ENCODE measurements at places on chromosomes 11 and 22. TPM values are rescaled to one million over a fixed set of nuclear protein-coding genes. Genes with fewer than 3 reads are reported as not detected.

PNPLA3 gene
- 0.66 TPM for total RNA-seq

GRCh38 chr11:24496736-24497725 lies at the start of gene LUZP2:
TSS of gene LUZP2 (plus strand) at chr11:24497053.
- DNase-seq, result peak; percentile 11

- DNase-seq, result no peak
Measured at GRCh38 chr22:22934543-22935055, 47.0 kb downstream of the IGLL5 start.

DEAF1 gene
- 15.8 TPM for total RNA-seq

DNA sequence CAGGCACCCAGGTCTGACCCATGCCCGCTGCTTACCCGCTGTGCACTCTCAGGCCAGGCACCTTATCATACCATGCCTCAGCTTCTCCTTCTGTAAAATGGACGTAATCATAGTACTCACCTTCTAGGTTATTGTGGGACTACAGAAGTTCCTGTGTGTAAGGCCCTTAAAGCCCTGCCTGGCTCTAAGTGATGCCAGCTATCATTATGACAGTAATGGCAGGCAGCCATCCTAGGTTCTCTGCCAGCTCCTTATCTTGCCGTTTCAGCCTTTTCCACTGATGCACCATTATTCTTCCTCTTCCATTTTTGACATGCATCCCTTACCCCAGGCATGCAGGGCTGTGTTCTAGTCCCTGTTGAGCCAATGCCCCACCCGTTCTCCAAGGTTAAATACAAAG lies 57.9 kb downstream of the DBX1 start:
- DNase-seq, result no peak

CRACR2B gene
- total RNA-seq, result 368 TPM

DNA sequence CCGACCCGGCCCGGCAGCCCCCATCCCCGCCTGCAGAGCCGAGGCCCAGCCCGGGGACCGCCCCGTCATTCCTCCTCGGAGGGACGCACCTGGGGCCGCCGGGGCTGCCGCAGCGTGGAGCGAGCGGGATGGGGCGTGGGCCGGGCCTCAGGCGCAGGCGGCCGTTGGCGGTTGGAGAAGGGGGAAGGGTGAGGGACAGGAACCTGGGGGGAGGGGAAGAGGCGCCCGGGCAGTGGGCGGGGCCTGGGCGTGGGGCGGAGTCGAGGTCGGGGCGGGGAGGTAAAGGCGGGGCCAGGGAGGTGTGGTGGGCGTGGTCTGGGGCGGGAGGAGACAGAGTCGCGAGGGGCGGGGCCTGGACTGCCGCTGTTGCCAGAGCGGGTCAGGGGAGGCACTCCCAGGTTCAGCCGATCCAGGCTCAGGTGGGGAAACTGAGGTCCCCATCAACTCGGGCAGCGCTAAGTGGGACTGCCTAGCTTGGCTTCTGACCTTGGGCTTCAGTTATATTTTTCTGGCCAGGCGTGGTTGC lies at the start of gene TESMIN:
Gene TESMIN (minus strand): TSS at position 190 of the 526 bp plus-strand sequence. CDS start 860 bp downstream, outside the sequence.
- DNase-seq, result peak; percentile 93

MS4A7 gene
- 10.9 TPM for total RNA-seq

PIH1D2 gene
- 1.3 TPM for total RNA-seq

- peak; percentile 98 for DNase-seq
Measured at GRCh38 chr11:94493281-94494125, at the start of the genes ANKRD49 and MRE11. TSS of gene ANKRD49 (plus strand) at chr11:94493984. CDS start at chr11:94496694, 2,710 bp downstream. TSS of gene MRE11 (minus strand) at chr11:94493844. CDS start at chr11:94492801, 1,043 bp downstream.

DNA sequence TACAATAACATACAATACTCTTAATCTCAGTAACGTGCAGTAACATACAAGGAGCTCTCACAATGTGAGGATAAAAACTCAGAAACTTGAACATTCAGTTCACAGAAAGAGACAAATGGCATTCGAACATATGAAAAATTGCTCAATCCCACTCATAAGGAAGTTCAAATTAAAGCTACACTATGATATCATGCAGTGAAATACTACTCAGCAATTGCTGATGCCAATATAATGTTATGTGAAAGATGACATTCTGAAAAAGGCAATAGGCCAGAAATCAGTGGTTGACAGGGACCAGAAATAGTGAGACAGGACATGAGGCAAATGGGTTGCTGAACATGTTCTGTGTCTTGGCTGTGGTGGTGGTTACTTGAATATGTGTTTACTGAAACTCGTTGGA lies 33.7 kb upstream of the PITPNB start:
- no peak for DNase-seq

NAALAD2 gene
- total RNA-seq, result 1.6 TPM

- DNase-seq, result no peak
Measured at GRCh38 chr11:44568331-44568657, 2.8 kb downstream of the CD82 start.

DNA sequence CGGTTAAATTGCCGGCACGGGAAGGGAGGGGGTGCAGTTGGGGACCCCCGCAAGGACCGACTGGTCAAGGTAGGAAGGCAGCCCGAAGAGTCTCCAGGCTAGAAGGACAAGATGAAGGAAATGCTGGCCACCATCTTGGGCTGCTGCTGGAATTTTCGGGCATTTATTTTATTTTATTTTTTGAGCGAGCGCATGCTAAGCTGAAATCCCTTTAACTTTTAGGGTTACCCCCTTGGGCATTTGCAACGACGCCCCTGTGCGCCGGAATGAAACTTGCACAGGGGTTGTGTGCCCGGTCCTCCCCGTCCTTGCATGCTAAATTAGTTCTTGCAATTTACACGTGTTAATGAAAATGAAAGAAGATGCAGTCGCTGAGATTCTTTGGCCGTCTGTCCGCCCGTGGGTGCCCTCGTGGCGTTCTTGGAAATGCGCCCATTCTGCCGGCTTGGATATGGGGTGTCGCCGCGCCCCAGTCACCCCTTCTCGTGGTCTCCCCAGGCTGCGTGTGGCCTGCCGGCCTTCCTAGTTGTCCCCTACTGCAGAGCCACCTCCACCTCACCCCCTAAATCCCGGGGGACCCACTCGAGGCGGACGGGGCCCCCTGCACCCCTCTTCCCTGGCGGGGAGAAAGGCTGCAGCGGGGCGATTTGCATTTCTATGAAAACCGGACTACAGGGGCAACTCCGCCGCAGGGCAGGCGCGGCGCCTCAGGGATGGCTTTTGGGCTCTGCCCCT lies 529 bp upstream of the CCND1 start:
- DNase-seq, result no peak

DNA sequence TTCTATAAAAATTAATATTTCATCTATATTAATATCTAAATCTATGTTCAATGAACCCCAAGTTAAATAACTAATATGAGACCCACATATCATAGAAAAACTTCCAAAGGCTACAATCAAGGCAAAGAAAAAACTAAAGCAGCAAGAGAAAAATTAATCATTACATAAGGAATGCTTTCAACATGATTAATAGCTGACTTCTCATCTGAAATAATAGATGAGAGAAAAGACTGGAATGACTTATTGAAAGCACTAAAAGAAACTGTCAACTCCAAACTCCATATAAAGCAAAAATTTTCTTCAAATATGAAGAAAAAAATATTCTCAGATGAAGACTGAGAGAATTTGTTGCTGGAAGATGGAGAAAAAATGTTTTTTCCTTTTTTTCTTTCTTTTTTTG lies 13.0 kb downstream of the TRIM5 start:
- no peak for DNase-seq

GRCh38 chr11:117872420-117872961 lies 4.0 kb downstream of the FXYD6 start:
- no peak for DNase-seq

GRCh38 chr11:120529214-120529613 lies 17.7 kb downstream of the GRIK4 start:
- DNase-seq, result no peak

DNA sequence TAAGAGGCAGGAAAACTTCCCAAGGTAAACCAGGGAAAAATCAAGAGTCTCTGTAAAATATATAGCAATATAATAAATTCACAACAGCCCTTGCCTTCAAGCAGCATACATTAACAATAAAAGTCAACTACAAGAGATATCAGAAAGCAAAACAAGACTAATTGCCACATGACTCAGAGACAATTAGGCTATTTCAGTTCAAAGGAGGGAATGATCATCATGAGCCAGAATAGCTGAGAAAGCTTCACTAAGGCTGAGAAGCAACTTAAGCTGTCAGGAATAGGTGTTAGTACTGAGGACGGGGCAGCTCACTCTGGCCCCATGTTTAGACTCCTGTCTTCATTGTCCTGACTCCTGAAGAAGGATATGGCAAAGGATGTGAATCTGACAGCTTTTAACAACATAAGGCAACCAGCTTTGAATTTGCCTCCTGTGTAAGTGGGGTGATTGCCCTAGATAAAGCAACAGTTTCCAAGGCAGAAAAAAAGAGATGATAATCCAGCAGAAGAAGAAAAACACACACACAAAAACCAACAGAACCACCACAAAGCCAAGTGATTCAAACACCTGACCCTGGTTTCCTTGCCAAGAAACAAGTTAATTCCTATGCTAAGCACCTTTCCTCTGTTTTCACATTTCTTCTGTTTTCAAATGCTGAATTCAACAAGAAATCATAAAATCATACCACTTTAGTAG lies 60.8 kb downstream of the SIK3 start:
- no peak for DNase-seq

DNA sequence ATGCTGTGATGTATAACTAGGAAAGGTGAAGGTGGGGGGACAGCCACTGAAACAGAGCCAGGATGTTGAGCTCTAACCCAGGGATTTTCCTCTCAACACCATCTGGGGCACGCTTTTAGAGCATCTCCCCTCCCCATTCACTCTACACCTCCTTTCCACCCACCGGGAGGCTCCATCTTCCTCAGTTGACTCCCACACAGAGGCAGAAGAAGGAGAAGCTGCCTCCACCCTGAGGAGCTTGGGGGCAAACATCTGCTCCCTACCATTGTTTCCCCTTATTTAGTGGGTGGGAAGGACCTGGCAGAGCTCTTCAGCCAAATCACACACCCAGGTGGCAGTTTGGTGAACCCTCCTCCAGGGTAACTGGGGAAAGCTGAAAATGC lies 50.0 kb upstream of the ADA2 start:
- no peak for DNase-seq

- no peak for DNase-seq
Measured at GRCh38 chr11:130891326-130891725, 25.0 kb downstream of the SNX19 start.

FOLR1 gene
- total RNA-seq, result 3.0 TPM

DNA sequence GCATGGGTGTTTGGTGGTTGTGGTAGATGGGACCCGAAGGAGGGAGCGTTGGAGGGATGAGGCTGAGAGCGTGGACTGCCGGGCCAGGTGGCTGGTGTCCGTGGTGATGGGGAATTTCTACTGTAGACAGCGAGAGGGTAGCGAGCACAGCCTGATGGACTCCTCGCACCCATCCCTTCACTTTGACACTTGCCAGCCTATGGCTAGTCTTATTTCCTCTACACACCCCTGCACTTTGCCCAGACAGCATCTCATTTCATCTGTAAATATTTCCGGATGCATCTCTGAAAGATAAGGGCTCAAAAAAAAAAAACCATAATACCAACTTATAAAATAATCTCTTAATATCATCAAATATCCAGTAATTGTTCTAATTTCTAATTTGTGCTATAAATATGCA lies 5.8 kb downstream of the OMP start:
- no peak for DNase-seq

DNA sequence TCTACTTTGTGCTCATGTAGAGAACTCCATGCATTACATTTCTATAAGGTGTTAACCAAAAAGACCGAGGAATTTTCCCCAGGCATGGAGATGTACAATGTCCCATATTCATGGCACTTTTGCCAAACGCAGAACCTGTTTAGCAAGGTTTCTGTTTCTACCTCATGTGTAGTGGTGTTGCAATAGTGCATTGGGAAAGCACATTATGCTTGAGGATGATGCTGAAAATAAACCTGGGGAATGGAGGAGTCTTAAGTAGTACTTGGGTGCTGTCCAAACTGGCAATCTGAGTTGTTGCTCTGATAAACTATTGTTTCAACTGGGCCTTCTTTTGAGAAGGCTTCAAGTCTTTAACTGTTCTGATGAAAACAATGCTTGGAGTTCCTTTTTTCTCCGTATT lies 11.5 kb upstream of the MUC15 start:
- peak; percentile 4 for DNase-seq

DNA sequence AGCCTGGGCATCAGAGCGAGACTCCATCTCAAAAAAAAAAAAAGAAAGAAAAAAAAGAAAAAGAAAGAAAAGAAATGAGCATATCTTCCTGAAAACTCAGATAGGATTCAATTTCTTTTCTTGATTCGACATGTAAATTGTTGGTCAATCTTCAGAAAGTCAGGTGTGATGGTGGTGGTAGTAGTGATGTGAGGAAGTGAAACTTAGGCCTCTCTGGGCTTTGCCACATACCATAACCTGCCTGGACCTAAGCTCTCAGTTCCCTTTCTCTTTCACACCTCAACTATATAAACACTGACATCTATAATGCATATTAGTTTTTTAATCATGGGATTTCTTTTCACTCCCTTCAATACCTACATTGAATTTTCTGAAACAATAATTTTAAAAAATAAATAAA lies 98.0 kb upstream of the TBCEL start:
- DNase-seq, result no peak

RIMBP3C gene
- under 0.01 TPM for total RNA-seq

DNA sequence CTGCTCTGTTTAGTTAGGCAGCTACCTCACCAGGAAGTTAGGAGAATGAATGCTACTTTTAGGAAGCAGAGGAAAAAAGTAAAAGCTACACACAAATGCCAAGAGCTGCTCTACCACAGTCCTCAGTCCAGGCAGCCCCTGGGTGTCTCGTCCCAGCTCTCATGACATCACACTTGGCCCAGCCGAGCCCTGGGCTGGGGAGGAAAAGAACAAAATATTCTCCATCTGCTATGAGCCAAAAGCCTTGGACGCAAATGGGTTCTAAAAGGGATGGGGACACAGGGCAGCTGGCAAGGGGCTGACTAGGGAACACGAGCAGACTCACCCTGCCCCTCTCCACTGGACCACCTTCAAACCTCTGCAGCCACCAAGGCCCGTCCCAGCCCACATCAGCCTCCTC lies 26.1 kb downstream of the TMEM184B start:
- peak; percentile 28 for DNase-seq

OSBPL5 gene
- 22.3 TPM for total RNA-seq

DNA sequence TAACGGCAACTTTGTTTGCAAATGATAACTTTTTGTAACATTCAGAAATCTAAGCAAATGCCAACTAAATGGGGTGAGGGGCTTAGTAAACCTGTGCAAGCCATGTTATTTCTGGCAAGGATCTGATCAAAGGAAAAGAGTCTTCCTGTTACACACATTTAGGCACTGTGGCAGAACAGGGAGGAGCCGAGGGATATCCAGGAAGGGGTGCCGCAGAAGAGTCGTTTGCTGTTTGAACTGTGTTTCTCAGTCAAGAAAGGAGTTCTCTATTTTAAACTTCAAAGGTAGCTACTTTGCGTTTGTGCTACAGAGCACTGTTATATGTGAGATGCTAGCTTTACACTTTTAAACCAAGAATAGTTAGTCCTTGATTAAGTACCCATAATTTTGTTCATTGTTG lies 175.5 kb downstream of the ETS1 start:
- DNase-seq, result no peak

Measured in body of pancreas (tissue), 4 donors.